ENCODE measurements at places on chromosomes 7 and 10. TPM values are rescaled to one million over a fixed set of nuclear protein-coding genes. Genes with fewer than 3 reads are reported as not detected.

DNA sequence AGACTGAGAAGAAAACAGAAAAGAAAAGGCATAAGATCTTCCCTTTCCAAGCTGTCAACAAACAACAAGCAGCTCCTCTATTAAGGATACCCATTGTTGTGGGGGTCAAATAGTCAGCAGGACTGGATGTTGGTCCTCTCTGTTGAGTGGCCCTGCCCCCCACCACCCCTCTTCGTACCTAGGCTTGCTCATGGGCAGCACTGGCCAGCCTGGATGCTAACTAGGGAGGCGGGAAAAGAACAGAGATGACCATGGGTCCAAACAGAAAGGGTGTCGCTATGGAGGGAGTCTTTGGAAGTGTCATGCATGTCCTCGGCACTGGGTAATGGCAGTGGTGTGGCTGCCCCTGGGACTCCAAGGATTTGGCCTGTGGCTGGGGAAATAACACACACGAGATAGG is 45.6 kb downstream of the SPDYE5 start:
- no peaks in the 10 kb centered on the region for H3K27me3 ChIP-seq
- peaks cover under 1% of the 10 kb centered on the region for H3K36me3 ChIP-seq
- H3K27ac ChIP-seq, result no peak overlapping the region
- no peak for DNase-seq
- no peaks in the 10 kb centered on the region for H3K4me1 ChIP-seq
- no peak overlapping the region for H3K4me3 ChIP-seq

DNA sequence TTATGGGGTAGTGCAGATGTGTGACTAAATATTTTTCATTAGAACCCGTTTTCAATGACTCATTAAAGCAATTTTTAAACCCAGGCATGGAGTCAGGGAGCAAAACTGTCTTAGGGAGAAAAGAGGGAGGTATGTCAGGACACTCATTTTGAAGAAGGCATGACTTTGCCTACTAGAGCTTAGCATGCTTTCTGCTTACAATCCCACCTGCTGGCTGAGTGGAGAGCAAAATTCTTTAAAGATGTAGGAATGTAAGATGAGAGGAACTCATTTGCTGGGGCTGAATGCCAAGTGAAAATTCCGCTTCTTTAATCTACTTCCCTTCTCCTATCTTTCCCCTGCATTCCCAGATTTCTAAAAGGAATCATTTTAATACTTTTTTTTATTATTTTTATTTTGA is 232.6 kb downstream of the GALNT17 start:
- no peak for DNase-seq
- peaks cover 12% of the 10 kb centered on the region for H3K4me1 ChIP-seq
- no peaks in the 10 kb centered on the region for H3K27me3 ChIP-seq
- H3K4me3 ChIP-seq, result no peak overlapping the region
- H3K36me3 ChIP-seq, result no peaks in the 10 kb centered on the region
- no peak overlapping the region for H3K27ac ChIP-seq

DNA sequence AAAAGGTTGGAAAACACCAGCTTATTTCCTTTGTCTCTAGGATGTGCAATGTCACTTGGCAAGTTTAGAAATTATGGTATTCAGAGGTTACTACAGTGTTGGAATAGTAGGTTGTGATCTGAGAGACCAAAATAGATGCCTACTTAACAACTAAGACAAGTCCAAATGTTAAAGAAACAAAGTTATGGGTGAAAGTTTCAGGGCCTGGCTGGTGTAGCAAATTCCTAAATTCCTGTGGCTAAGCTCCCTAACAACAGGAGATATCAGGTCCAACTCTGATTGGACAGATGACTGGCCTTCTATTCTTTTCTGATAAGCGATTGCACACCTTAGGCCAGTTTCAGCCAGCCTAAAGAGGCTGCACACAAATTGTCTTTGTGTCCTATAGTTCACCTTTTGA is 873.5 kb downstream of the REEP3 start:
- no peaks in the 10 kb centered on the region for H3K36me3 ChIP-seq
- no peak for DNase-seq
- H3K4me1 ChIP-seq, result no peaks in the 10 kb centered on the region
- H3K27me3 ChIP-seq, result no peaks in the 10 kb centered on the region
- H3K27ac ChIP-seq, result no peak overlapping the region
- H3K4me3 ChIP-seq, result no peak overlapping the region

- no peak overlapping the region for H3K27ac ChIP-seq
- DNase-seq, result no peak
- H3K27me3 ChIP-seq, result peaks cover 7% of the 10 kb centered on the region
- H3K4me1 ChIP-seq, result peaks cover 14% of the 10 kb centered on the region
- H3K36me3 ChIP-seq, result peaks cover 5% of the 10 kb centered on the region
Observed at GRCh38 chr7:67518580-67518979, 521.9 kb downstream of the TYW1 start.

DNA sequence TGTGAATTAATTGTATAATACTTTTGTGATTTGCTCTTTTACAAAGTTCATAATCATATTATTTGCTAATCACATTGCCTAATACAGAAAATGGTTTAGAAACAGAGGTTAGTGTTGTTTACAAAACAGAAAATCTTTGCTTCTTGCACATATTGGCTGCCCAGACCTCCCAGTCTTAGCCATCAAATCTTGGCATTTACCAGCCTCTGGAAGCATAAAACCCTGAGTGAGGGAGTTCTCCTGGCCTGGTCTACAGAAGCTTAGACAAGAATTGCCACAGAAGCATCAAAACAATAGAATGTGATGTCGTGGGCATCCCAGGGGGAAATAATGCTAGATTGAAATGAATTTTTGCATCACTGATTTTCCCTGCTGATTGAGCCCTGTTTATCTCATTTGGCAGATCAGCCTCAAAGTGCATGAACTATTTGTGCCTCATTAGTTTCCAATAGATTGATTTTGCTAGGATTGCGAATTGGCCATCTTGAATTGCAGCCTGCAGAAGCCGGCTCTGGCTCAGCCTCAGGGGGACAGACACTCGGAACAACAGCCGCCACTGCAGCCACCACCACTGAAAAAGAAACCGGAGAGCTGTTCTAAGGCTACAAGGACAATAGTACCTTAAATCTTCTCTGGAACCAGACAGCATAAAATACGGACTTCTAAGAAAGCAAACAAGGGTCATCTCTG is 11.1 kb upstream of the SORBS1 start:
- peaks cover 8% of the 10 kb centered on the region for H3K4me1 ChIP-seq
- DNase-seq, result no peak

DNA sequence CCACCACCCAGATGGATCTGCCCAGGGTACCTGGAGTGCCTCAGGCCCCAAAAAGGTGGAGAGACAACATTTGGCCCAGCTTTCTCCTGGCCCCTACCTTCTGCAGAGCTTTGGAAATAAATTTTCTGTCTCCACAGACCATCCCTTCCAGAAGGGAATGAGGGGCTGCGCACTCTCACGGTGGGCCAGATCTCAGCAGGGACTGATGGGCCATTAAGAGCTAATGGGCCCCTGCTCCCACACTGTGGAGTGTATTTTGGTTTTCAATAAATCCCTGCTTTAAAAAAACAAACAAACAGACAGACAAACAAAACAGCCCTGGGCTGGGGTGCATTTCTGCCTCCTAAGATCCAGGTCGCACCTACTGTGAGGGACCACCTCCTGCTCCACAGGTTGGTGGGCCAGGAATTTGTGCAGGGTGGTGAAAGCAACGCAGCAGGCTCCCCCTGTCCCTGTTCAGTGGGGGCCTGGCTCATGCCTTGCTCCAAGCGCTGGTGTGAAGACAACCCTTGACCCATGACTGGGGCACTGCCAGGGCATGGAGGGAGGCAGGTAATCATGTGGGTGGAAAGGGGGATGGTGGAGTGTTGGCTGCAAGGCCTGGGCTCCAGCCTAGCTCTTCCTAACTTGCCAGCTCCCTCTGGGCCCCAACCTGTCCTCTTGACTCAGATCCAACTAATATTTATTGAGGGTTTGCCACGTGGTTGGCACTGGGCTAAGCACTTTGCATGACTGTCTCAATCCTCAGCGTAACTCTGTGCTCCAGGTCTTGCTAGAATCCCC is 88.5 kb downstream of the COL13A1 start:
- no peak overlapping the region for H3K27ac ChIP-seq
- no peak overlapping the region for H3K4me3 ChIP-seq
- DNase-seq, result no peak
- peaks cover 6% of the 10 kb centered on the region for H3K27me3 ChIP-seq
- no peaks in the 10 kb centered on the region for H3K4me1 ChIP-seq

- H3K27me3 ChIP-seq, result peaks cover 10% of the 10 kb centered on the region
- DNase-seq, result no peak
Observed at GRCh38 chr7:156460858-156461627, 179.5 kb upstream of the RNF32 start.

GRCh38 chr7:106010866-106011265 is 47.8 kb downstream of the CDHR3 start:
- no peaks in the 10 kb centered on the region for H3K36me3 ChIP-seq
- H3K4me1 ChIP-seq, result peaks cover 26% of the 10 kb centered on the region
- DNase-seq, result no peak

DNA sequence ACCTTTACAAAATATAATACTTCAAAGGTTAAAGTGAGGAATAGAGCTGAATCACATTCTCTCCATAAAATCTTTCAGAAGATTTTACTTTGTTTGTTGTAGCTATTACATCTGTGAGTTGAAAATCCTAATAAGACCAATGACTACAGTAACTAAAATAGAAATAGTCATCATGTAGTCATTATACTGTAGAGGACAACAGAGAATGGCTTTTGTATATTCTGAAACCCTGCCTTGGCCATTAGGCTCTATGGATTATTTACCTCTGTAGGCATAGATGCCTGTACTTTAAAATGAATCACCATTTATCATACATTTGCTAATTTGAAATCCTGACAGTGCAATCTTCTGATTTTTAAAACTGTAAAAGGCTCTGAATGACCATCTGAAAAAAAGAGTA is 923.0 kb downstream of the REEP3 start:
- H3K4me3 ChIP-seq, result no peak overlapping the region
- no peak for DNase-seq
- no peaks in the 10 kb centered on the region for H3K4me1 ChIP-seq
- no peak overlapping the region for H3K27ac ChIP-seq
- no peaks in the 10 kb centered on the region for H3K36me3 ChIP-seq
- no peaks in the 10 kb centered on the region for H3K27me3 ChIP-seq

- peaks cover 78% of the 10 kb centered on the region for H3K27me3 ChIP-seq
- H3K4me1 ChIP-seq, result peaks cover 8% of the 10 kb centered on the region
- DNase-seq, result no peak
- no peak overlapping the region for H3K27ac ChIP-seq
- H3K36me3 ChIP-seq, result no peaks in the 10 kb centered on the region
Observed at GRCh38 chr7:155371331-155371883, 73.7 kb downstream of the INSIG1 start.

GRCh38 chr7:82373926-82374635 is 69.5 kb downstream of the CACNA2D1 start:
- H3K27me3 ChIP-seq, result no peaks in the 10 kb centered on the region
- H3K4me3 ChIP-seq, result no peak overlapping the region
- no peak for DNase-seq
- peaks cover 37% of the 10 kb centered on the region for H3K4me1 ChIP-seq
- no peaks in the 10 kb centered on the region for H3K36me3 ChIP-seq

DNA sequence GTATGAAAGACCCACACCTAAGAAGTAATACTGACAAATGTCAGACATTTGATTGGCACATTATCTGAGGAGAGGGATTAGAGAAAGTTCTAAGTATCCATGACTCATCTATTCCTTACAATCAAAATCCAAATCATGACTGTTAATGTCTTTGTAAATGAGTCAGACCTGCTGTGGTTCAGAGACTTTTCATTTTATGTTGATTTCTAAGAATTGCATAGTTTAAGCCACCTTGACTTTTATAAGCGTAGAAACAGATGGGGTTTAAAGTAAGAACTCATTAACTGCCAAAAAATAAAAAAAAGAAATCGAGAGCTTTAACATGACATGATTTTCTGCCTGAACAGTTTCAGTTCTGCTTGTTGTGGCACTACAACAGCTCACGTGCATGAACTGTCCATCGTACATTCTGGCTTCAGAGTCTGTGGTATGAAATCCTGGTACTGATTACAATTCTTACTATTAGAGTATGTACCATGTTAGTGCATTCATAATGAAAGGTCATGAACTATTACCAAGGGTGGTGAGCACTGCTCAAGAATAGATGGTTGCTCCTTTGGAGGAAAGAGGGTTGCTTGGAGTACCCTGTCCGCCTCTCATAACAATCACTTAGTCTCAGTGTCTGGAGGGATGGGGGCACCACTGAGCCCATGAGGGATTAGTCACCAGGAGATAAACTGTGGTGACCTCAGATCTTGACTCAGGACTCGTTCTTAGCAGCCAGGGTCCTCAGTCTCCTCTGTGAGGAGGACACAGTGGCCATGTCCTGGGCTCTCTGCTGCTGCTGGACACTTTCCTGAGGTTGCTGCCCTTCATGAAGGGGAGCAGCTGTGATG is 42.2 kb downstream of the ACSM6 start:
- DNase-seq, result no peak
- peaks cover 1% of the 10 kb centered on the region for H3K4me1 ChIP-seq
- no peak overlapping the region for H3K27ac ChIP-seq
- peaks cover 32% of the 10 kb centered on the region for H3K36me3 ChIP-seq
- H3K4me3 ChIP-seq, result no peak overlapping the region
- H3K27me3 ChIP-seq, result no peaks in the 10 kb centered on the region

DNA sequence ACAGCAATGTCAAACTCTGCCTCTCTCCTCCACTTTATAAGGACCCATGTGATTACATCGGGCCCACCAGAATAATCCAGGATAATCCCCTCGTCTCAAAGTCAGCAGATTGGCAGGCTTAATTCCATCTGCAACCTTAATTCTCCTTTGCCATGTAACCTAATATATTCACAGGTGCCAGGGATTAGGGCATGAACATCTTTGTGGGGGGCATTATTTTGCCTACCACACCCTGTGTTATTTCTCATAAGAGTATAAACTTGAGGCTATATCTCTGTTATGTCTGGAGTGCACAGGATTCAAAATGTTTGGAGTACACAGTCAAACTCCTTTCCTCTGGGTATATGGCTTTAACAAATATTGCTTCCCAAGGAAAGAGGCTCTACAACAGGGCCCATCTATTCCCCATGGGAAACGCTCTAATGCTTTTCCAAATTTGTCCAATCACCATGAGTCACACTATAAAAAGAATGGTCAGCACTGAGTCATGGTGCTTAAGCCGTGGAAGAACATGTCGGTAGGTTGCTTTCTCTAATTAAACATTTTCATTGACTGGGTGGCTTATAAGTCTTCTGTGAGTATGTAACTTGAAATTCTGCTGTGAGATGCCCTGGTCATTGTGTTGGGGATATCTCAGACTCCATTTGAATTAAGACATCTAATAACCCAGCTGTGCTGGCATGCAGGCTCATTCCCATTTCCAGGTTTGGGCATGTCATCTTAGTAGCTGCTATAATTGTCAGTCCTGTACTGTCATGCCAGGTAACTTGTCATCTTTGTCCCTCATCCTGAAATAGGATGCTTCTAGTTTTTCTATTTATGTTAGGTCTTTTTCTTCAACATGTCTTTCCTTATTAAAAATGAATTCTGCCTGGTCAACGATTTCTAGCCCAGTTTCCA is 11.5 kb upstream of the AKR1B10 start:
- peaks cover 8% of the 10 kb centered on the region for H3K27me3 ChIP-seq
- peaks cover 15% of the 10 kb centered on the region for H3K4me1 ChIP-seq
- no peak overlapping the region for H3K27ac ChIP-seq
- H3K36me3 ChIP-seq, result no peaks in the 10 kb centered on the region
- H3K4me3 ChIP-seq, result no peak overlapping the region
- DNase-seq, result no peak

Gene STEAP2
- 3.3 TPM for total RNA-seq

Gene GPR141
- total RNA-seq, result not detected

Gene COL13A1
- total RNA-seq, result 0.43 TPM

Gene NFE2L3
- total RNA-seq, result 10.5 TPM

Gene CLCN1
- total RNA-seq, result 0.12 TPM

Gene GRM8
- 3.4 TPM for total RNA-seq

Gene ADAM8
- total RNA-seq, result 7.1 TPM

Gene IFIT1B
- not detected for total RNA-seq

Gene MBL2
- total RNA-seq, result not detected

Gene SLC26A3
- 4.7 TPM for total RNA-seq

Data from type B pancreatic cell (in vitro differentiated cells).